Suprapubic skin (tissue), 4 donors: ENCODE measurements at places on chromosomes 1 and 21. TPM values are rescaled to one million over a fixed set of nuclear protein-coding genes. Genes with fewer than 3 reads are reported as not detected.

DNA sequence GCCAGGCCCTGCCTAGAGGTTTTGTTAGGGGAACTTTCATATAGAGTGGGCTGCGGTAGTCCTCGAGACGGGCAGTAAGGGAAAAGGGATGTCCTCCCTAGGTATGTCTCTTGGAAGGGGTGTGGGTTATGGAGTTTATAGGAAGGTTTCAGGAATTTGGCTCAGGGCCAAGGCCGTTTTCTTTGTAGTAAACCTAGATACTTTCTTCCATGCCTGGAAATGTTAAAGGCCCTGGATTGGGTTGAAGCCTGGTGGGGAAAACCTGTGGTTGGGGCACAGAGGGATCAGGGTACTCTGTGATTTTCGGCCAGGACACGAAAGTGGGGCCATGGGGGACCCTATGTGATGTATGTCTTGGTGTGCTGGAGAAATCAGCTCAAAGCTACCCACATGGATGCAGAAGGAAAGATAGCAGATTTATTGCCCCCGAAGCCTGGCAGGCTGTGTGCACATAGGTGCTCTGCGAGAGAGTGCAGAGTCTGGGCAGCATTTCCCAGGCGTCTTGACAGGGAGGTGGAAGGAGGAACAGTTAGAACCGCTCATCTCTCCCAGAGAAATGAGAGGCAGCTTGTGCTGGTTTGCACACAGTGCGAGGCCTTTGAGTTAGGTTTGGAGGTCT, 1.7 kb downstream of the SNAP47 start:
- H3K27ac ChIP-seq: no peak overlapping the region
- DNase-seq: no peak
- H3K36me3 ChIP-seq: peaks cover 15% of the 10 kb centered on the region
- peaks cover 29% of the 10 kb centered on the region for H3K4me1 ChIP-seq

DNA sequence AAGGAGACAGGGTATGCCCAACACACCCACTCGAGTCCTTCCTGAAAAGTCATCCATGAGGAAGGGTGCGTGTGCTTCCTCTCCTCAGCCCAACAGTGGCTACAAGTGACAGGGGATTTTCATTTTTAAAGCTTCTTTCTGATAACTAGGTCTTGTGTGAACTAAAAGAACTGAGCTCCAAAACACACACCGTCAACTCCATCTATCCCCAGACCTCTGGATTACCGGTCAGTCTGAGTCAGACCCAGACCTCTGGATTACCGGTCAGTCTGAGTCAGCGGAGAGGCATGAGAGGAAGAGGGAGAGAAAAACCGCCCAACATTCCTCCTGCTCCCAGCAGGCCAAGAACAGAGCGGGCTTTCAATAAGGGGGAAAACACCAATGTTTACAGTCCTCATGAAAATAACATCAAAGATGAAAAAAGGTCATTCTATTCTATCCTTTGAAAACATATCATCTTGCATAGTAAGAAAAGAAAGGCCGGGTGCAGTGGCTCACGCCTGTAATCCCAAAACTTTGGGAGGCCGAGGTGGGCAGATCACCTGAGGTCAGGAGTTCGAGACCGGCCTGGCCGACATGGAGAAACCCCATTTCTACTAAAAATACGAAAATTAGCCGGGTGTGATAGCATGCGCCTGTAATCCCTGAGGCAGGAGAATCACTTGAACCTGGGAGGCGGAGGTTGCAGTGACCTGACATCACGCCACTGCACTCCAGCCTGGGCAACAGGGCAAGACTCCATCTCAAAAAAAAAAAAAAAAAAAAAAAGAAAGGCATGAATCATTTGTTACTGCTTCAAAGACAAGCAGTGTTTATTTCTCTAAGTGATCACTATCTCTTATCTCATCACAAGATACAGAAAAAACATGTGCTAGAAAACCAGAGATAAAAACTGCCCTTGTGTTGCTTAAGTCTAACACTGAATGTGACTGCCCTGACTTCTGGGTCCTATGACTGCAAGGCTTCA, 3.4 kb downstream of the PTTG1IP start:
- H3K36me3 ChIP-seq: peaks cover 4% of the 10 kb centered on the region
- H3K4me1 ChIP-seq: peaks cover 79% of the 10 kb centered on the region
- H3K27me3 ChIP-seq: no peaks in the 10 kb centered on the region
- H3K27ac ChIP-seq: peak overlapping the region; percentile 92
- peak; percentile 72 for DNase-seq

DNA sequence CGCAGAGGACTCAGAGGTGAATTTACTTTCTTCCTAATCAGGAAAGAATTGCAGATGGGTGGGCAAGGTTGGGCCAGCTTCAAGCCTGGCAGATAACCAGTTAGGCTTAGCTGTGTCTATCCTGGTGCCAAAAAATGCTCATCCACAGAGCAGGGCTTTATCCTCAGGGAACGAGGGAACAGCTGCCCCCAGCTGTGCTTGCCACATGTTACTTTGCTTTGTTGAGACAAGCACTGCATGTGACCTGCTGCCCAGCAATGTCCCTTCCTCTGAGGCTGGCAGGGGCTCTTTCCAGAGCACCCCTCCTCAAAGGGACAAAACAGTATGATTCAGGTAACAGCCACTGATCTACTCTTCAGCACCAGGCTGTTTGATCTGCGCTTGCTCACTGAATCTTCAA, 505.1 kb upstream of the USP24 start:
- H3K27ac ChIP-seq: peak overlapping the region; percentile 72
- H3K4me1 ChIP-seq: peaks cover 12% of the 10 kb centered on the region
- no peaks in the 10 kb centered on the region for H3K27me3 ChIP-seq
- no peak overlapping the region for H3K4me3 ChIP-seq
- no peaks in the 10 kb centered on the region for H3K36me3 ChIP-seq

- no peak overlapping the region for H3K27ac ChIP-seq
- peaks cover 25% of the 10 kb centered on the region for H3K36me3 ChIP-seq
- H3K27me3 ChIP-seq: no peaks in the 10 kb centered on the region
- H3K4me3 ChIP-seq: no peak overlapping the region
- H3K4me1 ChIP-seq: peaks cover 17% of the 10 kb centered on the region
- peak; percentile 41 for DNase-seq
These were observed 14.0 kb downstream of the MX2 start for GRCh38 chr21:41375875-41376274.

- peaks cover 23% of the 10 kb centered on the region for H3K36me3 ChIP-seq
- H3K27me3 ChIP-seq: no peaks in the 10 kb centered on the region
- no peak overlapping the region for H3K27ac ChIP-seq
- DNase-seq: no peak
- H3K4me3 ChIP-seq: no peak overlapping the region
These were observed 10.1 kb downstream of the IFNAR1 start for GRCh38 chr21:33334824-33335223.

- H3K4me3 ChIP-seq: no peak overlapping the region
- peaks cover 29% of the 10 kb centered on the region for H3K27me3 ChIP-seq
- H3K36me3 ChIP-seq: no peaks in the 10 kb centered on the region
- peaks cover 10% of the 10 kb centered on the region for H3K4me1 ChIP-seq
- DNase-seq: no peak
These were observed 13.1 kb downstream of the BRINP2 start for GRCh38 chr1:177183836-177184235.

DNA sequence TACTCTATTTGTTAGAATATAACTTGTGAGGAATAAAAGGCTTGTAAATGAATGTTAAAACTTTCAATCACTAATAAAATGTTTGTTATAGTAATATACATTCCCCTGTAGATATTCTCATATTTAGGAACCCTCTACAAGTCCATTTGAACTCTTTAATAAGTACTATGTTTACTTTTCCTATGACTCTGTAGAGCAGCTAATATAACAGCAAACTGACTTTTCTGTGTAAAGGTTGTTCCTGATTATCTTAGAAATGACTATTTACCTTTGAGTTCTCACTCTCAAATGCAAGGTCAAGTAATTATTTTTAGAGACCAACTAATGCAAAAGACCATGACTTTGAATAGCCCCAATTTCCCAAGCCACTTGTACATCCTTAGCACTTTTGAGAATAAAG, 130.3 kb downstream of the C1orf21 start:
- no peaks in the 10 kb centered on the region for H3K36me3 ChIP-seq
- H3K27ac ChIP-seq: no peak overlapping the region
- H3K27me3 ChIP-seq: no peaks in the 10 kb centered on the region

- peaks cover 2% of the 10 kb centered on the region for H3K4me1 ChIP-seq
- no peaks in the 10 kb centered on the region for H3K36me3 ChIP-seq
- no peak overlapping the region for H3K4me3 ChIP-seq
- DNase-seq: no peak
- H3K27me3 ChIP-seq: no peaks in the 10 kb centered on the region
These were observed 101.4 kb upstream of the IVNS1ABP start for GRCh38 chr1:185418472-185418871.

DNA sequence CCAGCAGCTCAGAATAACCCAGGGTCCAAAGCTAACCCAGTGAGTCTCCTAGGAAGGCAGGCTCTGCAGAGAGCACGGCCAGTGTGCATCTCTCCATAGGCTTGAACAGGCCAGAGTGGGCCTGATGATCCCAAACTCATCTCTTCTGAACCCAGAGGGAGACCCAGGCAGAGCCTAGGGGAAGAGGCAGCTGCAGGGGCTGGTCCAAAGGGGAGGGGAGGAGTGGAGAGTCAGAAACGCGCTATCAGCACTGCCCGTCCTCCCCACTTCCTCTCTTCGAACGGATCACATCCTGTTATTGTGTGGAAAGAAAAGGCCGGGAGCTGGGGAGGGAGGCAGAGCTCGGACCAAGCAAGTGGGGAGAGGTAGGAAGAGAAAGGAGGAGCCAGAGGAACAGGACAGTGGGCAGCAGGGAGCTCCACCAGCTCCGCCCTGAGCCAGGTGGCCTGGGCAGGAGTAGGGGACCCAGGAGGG, 20.2 kb downstream of the TAL1 start:
- H3K4me1 ChIP-seq: no peaks in the 10 kb centered on the region
- no peak overlapping the region for H3K4me3 ChIP-seq
- H3K36me3 ChIP-seq: no peaks in the 10 kb centered on the region
- peaks cover 3% of the 10 kb centered on the region for H3K27me3 ChIP-seq
- H3K27ac ChIP-seq: peak overlapping the region; percentile 2
- DNase-seq: no peak

DNA sequence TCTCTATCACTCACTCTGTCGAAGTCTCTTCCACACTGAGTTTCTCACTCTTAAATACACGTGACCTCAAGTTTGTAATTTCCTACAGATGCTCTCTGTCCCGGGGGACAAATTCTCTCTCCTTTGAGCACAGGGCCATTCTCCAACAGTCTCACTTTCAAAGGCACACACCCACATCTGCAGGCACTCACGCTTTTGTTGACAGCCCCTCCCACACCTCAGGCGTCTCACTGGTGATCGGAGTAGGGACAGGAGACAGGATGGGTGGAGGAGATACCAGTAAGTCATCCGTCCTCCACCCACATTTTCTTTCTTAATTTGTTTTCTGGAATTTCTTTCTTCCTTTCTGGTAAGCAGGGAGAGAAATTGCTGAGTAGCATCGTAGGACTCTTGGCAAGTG, 40.6 kb upstream of the GREM2 start:
- no peaks in the 10 kb centered on the region for H3K4me1 ChIP-seq
- H3K4me3 ChIP-seq: no peak overlapping the region
- no peak overlapping the region for H3K27ac ChIP-seq

- no peak overlapping the region for H3K4me3 ChIP-seq
- peak overlapping the region; percentile 22 for H3K27ac ChIP-seq
- DNase-seq: no peak
These were observed 118.7 kb downstream of the EDEM3 start for GRCh38 chr1:184635980-184636431.

GRCh38 chr1:43293896-43294760, 6.7 kb upstream of the TIE1 start:
- DNase-seq: no peak
- no peak overlapping the region for H3K4me3 ChIP-seq
- H3K4me1 ChIP-seq: peaks cover 36% of the 10 kb centered on the region
- H3K27ac ChIP-seq: peak overlapping the region; percentile 73
- H3K27me3 ChIP-seq: no peaks in the 10 kb centered on the region

DNA sequence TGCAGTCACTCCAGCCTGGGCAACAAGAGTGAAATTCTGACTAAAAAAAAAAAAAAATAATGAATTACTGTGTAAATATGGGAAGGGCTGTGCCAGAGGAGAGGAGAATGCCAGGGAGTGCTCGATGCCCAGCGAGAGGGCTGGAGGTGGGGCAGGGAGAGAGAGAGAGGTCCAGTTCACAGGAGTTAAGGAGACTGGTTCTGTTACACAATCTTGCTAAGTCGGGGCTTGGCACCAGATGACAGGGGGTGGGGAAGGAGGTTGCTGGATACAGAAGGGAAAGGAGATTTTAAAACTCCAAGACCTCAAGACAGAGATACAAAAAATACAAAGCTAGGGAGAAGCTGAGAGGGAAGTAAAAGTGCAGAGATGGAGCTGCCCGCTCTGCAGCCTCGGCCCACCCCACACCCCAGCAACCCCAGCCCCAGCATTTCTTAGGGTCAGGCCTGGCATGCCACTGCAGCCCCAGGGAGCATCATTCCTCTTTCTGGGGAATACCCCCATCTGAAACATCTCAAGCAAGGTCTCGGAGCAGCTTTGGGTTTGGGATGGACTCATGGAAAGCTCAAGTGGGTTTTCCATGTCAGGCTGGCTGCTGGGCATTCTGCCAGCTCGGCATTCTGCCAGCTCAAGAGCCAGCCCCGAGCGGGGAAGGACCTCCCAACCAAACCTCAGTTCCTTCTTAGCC, 991 bp downstream of the SELENBP1 start:
- H3K27me3 ChIP-seq: no peaks in the 10 kb centered on the region
- H3K27ac ChIP-seq: peak overlapping the region; percentile 64
- peak overlapping the region; percentile 46 for H3K4me3 ChIP-seq
- H3K36me3 ChIP-seq: peaks cover 10% of the 10 kb centered on the region

- no peak overlapping the region for H3K27ac ChIP-seq
- no peak overlapping the region for H3K4me3 ChIP-seq
- no peak for DNase-seq
- no peaks in the 10 kb centered on the region for H3K27me3 ChIP-seq
- H3K36me3 ChIP-seq: no peaks in the 10 kb centered on the region
These were observed 49.0 kb downstream of the KCNN3 start for GRCh38 chr1:154821083-154821482.

The DIO1 gene
- total RNA-seq: not detected

The C1orf50 gene
- total RNA-seq: 3.6 TPM
